ENCODE measurements at places on chromosomes 1 and 21. TPM values are rescaled to one million over a fixed set of nuclear protein-coding genes. Genes with fewer than 3 reads are reported as not detected.

Gene PLA2G2D
- total RNA-seq = not detected

- no peak for DNase-seq
Measured at GRCh38 chr1:64941461-64942117, 24.8 kb downstream of the JAK1 start.

- no peak for DNase-seq
Measured at GRCh38 chr1:223772771-223773160, 60.4 kb downstream of the CAPN2 start.

GRCh38 chr1:54995835-54996234 is 2.9 kb upstream of the BSND start:
- no peak for DNase-seq

DNA sequence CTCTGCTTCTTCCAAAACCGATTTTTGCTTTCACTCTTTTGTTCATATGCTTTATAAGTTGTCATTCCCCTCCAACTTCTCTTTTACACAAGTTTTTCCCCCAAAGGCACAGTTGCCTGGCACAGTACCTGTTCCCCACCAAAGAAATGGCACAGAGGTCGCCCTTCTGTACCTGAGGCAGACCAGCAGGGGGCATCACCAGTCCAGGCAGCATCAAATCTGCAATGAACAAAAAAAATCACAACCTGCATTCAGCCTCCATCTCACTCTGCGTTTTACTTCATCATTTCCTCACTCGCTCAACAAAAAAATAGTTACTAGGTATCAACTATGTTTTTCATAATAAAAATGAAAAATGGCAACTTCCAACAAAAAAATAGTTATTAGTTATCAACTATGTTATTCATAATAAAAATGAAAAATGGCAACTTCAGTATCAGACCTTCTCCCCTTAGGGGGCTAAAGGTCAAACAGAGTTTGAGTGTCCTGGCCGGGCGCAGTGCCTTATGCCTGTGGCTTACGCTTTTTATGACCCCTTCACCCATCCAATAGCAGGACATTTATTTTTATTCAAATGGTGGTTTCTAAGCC is 4.1 kb downstream of the EIF2D start:
- peak; percentile 64 for DNase-seq

DNA sequence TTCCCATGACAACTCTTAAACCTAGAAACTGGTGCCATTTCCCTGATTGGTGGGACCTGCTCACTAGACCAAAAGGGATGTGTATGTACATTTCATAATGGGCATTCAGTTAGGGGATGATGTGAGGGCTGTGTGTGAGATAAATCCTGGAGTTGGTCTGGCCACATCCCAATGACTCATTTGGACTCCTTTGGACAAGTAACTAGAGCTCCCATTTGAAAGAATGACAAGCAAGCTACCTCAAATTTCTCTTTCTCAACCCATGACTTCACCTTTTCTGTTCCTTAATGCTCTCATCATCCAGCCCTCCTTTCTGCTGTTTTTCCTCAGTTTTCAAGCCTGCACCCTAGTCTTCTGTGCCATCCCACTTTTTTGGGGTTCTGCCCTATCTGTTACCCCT is 27.9 kb downstream of the EBNA1BP2 start:
- no peak for DNase-seq

GRCh38 chr1:7505771-7506453 is 265.2 kb upstream of the VAMP3 start:
- no peak for DNase-seq

DNA sequence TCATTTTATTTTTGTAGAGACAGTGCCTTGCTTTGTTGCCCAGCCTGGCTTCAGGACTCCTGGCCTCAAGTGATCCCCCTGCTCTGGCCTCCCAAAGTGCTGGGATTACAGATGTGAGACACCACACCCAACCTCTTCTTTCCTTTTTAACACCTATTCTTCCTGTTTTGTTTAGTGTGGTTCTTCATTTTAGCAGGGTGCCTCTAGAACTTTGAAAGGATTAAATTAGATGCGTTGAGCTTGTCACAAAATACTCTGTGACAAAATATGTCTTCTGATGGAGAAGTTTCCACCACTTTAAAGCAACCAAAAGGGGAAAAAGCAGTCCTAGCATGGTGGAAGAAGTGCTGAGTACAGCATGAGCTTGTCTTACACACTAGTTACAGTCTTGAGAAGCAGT is 42.0 kb downstream of the CDC14A start:
- DNase-seq = no peak

DNA sequence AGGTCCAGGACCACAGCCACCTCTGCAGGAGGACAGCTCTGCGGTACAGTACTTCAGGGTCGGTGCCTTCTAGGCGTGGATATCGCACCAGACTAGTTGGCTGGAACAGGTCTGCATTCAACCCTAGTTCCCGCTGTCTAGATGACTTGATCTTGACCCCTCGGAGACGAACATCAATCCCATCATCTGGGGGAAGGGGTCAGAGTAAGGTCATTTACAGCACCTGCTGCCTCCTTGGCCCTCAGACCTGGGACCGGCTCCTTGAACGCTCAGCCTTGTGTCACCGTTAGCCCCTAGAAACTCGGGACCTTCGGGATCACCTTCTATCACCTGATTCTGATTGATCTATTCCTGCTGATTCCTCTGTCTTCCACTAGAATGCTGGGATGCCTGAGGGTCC is 2.6 kb downstream of the HECTD3 start:
- no peak for DNase-seq

Gene AVPR1B
- total RNA-seq = not detected

DNA sequence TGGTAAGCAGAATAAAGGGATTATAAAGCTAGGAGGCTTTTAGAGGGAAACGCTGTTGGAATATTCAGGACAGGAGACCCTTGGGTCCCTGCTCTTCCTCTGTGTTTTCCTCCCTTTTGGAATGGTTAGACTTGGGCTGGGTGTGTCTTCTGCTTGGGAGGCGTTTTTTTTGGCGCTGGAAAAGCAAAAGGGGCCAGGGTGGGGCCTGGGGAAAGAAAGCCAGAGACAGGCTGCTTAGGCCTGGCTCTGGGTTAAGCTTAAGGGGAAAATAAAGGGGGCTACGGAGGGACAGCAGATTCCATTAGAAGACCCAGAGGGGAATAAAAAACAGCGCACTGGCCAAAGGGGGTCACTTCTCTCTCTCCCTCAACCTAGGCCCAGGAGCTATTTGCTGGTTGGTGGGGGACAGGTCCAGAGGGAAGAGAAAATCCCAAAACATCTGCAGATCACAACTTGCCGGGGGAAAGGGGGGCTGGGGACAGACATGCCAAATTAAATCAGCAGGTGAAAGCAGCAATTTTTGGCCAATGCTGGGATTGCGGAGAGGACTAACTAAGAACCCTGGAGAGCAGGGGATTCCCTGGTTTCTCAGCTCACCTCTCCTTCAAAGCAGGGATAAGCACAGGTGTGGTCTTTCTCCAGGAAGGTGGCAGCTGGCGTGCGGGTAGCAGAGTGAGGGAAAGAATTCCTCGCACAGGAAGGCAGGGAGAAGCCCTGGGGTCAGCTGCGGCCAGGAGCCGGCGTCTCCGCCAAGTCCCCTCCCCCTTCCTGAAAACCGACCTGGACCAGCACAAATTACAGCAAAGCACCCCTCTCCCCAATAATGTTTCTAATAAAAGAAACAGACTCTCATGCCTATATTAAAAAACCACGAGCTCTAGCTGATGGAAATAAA is 82.2 kb upstream of the AK4 start:
- DNase-seq = peak; percentile 85

Gene TRNP1
- 30.5 TPM for total RNA-seq

DNA sequence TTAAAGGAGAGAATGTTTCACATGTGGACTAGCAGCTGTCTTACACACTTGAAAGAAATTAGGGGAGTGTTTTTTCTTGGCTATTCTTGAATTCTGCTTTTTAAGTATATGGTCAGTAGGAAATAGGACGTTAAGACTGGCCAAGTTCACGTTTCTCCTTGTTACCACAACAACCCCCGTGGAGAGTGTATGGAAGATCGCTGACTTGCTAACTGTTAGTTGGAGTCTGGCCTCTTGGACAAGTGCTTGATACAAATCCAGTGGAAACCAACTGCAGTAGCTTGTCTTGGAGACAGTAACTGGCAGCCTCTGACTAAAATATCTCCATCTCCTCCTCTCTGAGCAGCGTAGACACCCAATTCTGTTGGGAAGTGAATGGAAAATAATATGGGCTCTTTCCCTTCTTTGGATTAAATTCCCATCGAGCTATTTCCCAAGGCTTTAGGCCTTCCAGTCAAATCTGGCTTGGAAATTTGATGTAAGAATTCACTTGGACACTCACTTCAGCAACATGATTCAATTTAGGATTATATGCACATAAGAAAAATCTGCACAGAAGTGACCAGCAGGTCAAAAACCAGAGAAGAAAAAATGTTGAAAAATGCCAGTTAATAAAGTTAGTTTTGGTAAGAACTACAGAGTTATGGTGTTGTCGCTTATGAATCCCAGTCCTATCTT is 3.6 kb upstream of the NFIA start:
- DNase-seq = no peak

Gene LCE6A
- not detected for total RNA-seq

Gene ACTA1
- 0.67 TPM for total RNA-seq

Gene KPRP
- not detected for total RNA-seq

DNA sequence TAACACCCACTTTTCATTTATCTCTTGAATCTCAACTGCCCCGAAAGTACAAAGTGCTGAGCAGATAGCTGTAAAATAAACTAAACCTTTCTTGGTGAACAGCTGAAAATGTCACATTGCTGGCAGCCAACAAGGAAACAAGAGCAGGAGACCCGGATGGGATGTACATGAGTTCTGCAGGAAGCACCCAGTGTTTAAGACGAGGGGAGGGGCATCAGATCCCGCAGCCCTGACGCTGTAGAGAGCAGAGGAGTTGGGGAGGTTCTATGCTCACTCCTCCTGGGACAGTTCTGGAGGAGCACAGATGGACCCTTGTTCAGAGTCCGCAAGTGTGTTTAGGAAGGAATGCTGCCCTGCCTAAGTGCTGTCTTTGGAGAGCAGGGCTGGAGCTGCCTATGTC is 32.0 kb upstream of the EPHA8 start:
- DNase-seq = peak; percentile 21

DNA sequence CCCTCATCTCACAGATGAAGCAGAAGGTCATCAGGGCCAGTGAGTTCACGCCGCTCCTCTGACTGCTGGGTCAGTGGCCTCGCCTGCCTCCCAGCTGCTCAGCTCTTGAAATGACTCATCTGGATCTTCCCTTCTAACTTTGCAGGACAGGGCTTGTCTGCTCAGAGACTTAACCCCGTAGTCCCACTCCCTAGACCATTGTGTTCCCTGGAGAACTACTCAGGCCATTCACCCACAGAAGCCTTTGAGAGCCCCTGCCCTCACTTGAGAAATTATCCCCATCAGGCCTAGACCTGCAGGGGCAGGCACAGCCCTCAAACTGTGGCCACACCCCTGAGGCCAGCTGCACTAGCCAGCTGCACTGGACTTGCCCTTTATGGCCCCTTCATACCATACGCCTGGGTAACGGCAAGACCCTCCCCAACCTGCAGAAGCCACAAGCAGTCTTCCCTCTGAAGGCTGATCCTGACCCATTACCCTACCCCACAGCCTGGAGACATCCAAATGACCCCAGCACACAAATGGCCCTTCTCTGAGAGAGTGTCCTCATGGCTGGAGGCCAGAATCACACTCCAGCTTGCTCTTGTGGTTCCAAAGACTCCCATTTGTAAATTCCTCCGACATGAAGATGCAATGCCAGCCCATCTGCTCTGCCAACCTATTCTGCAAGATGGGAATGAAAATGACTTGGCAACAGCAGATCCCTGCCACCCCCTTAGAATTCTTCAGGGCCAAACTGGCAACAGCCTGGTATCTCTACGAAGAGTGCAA is 33.2 kb downstream of the RCSD1 start:
- DNase-seq = no peak

Gene ST6GALNAC3
- 4.3 TPM for total RNA-seq

DNA sequence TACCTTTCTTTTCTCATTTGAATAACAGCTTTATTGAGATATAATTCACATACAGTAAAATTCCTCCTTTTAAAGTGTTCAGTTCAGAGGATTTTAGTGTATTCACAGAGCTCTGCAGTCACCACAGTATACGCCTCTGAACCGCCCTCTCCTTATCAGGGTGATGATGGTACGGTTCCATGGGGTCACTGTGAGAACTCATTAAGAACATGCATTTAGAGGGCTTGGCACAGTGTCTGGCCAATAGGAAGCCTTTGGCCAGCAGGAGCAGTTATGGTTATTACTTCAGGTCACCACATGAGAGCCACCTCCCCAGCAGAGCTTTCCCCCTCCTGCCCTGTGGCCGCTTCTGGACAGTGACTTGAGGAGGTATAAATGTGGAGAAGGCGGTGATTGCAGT is 27.3 kb downstream of the KCNQ4 start:
- DNase-seq = no peak

- no peak for DNase-seq
Measured at GRCh38 chr1:202659974-202660373, 50.3 kb downstream of the SYT2 start.

DNA sequence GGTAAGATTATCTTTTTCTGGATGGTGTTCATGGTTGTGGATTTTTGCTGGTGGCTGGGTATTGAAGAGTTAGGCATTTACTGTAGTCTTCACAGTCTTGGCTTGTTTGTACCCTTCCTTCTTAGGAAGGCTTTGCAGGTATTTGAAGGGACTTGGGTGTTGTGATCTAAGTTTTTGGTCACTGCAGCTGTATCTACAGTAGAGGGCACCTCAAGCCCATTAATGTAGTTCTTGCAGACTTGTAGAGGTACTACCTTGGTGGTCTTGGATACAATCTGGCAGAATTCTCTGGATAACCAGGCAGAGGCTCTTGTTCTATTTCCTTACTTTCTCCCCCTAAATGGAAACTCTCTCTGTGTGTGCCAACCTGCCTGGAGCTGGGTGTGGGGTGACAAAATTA is 155.8 kb upstream of the BRINP3 start:
- DNase-seq = peak; percentile 0

DNA sequence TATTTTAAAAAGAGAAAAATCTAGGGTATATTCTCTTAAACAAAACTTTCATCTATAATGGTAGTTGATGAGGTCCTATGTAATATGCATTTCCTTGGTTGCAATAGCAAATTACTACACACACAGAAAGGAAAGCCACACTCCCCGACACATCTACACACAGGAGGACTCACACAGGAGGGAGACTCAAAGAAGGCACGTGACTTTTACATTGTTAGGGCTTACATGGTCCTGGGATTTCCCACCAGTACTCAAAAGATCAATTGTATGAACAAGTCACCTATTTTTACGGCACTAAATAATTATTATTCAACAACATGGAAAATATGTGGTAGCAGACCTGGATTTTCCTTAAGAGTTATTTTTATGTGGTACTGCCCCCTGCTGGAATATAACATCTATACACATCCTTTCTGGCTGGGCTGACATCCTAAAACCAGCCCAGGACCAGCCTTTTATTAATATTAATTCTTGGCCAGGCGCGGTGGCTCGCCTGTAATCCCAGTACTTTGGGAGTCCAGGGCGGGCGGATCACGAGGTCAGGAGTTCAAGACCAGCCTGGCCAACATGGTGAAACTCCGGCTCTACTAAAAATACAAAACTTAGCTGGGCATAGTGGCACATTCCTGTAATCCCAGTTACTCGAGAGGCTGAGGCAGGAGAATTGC is 33.9 kb upstream of the LGALS8 start:
- DNase-seq = peak; percentile 77

GRCh38 chr1:246157516-246157915 is 349.6 kb downstream of the SMYD3 start:
- no peak for DNase-seq

- no peak for DNase-seq
Measured at GRCh38 chr1:174689524-174689923, 241.8 kb downstream of the GPR52 start.

- DNase-seq = no peak
Measured at GRCh38 chr1:112244131-112244530, 151.9 kb upstream of the CTTNBP2NL start.

Gene C4BPA
- total RNA-seq = not detected

Gene BRDT
- 0.31 TPM for total RNA-seq

Measured in H7 (cell line).